ENCODE measurements at places on chromosomes 12 and 14.

- no peak for DNase-seq
These were observed 114.3 kb downstream of the PIK3C2G start for GRCh38 chr12:18375583-18375982.

GRCh38 chr12:122503783-122504590 lies 3.3 kb upstream of the ZCCHC8 start:
- no peak for DNase-seq

GRCh38 chr14:22955702-22956569 lies 954 bp downstream of the HAUS4 start:
- no peak for DNase-seq

DNA sequence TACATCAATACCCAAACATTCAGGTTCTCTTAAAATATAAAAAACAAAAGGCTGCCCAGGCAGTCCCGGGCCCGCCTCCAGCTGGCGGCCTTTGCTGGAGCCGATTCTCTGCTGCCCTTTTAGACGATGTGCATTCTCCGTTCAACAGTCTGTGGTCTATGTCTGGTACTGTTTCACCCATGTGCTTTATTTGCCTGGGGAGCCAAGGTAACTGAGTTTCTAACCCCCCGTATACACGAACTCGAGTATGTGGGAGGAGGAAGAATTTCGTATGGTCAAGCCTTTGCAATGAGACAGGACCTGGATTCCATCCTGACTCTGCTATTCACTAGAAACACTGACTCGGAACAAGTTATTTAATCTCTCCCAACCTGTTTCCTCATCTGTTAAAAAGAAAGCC lies 54.1 kb upstream of the GPR68 start:
- no peak for DNase-seq

- DNase-seq = no peak
These were observed 110.0 kb downstream of the ADCK1 start for GRCh38 chr14:77909911-77910310.

All from suppressor macrophage treated with lipopolysaccharide for 1 hour (primary cell).